ENCODE measurements at places on chromosomes 2 and 18.

DNA sequence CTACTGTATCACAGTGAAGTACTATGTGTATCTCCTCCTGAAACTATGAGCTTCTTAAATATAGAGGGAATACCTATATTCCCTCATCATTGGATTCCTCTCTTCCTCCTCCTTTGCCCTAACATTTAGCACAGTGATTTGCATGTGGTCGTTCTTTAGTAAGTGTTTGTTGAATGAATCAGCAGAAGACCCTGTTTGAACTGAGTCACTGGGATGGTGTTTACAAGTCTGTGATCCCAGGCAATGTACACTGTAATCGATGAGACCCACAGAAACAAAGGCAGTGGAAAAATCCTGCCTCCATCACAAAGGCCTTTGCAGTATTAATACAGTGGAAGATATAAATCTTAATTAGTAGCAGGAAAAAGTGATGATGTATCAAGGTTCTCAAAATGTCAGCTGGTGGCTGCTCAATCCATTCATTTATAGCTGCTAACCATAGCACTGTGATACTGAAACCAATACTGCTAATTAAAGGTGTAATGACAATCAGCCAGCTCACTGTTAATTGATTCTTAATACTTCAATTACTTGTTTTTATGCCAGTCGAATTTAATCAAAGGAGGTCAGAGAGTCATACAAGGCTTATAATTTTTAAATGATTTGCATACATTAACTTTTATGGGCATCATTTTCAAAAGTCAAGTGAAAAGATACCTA is 20.8 kb upstream of the MYO3B start:
- no peak for DNase-seq
- H3K4me1 ChIP-seq = peaks cover 5% of the 10 kb centered on the region
- no peak overlapping the region for H3K4me3 ChIP-seq
- peaks cover 17% of the 10 kb centered on the region for H3K27me3 ChIP-seq

DNA sequence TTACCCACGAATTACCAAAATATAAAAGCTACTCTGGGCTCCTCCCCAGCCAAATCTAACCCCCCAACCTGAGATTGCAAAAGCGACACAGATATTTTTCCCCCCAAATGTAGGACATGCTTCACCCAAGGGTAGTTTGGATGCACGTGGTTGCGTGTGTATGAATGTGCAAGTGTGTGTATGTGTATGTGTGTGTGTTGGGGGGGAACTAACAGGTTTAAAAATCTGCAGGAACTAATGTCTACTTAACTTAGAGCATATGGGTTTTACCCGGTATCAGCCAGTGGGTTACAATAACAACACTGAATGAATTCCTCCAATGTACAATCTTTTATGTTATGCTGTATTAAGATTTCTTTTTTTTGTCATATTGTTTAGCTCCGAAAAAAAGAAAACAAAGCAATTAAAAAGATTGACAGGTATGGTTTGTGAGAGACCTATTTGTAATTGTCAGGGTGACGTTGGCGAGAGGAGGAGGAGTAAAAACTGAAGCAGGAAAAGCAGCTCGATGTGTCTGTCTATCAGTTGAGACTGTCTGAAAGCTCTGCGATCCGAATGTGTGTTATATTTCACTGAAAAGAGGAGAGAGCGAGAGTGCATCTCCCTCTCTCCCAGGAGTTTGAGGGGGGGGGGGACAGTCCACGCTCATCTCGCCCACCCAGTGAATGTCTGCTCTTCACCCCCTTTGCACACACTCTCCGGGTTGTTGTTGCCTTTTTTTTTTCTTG is at the start of gene TSHZ1:
TSS of gene TSHZ1 (plus strand) at position 524 of the 728 bp plus-strand sequence. CDS start 1,080 bp downstream, outside the sequence.
- H3K36me3 ChIP-seq = peaks cover 5% of the 10 kb centered on the region
- H3K4me1 ChIP-seq = peaks cover 53% of the 10 kb centered on the region
- H3K27ac ChIP-seq = peak within 1 kb of the TSS; percentile 99
- DNase-seq = no peak

- no peak for DNase-seq
- H3K27ac ChIP-seq = no peak overlapping the region
- peaks cover 2% of the 10 kb centered on the region for H3K36me3 ChIP-seq
- H3K4me1 ChIP-seq = no peaks in the 10 kb centered on the region
- no peak overlapping the region for H3K4me3 ChIP-seq
- H3K27me3 ChIP-seq = peaks cover 36% of the 10 kb centered on the region
These were observed 62.3 kb upstream of the TMEM178A start for GRCh38 chr2:39603436-39603835.

GRCh38 chr2:215880970-215881369 is 132.4 kb downstream of the MREG start:
- peaks cover 36% of the 10 kb centered on the region for H3K27me3 ChIP-seq
- no peaks in the 10 kb centered on the region for H3K4me1 ChIP-seq
- H3K27ac ChIP-seq = no peak overlapping the region
- no peaks in the 10 kb centered on the region for H3K36me3 ChIP-seq
- H3K4me3 ChIP-seq = no peak overlapping the region

GRCh38 chr2:144834998-144835633 is 315.2 kb upstream of the ZEB2 start:
- H3K4me1 ChIP-seq = no peaks in the 10 kb centered on the region
- H3K27ac ChIP-seq = no peak overlapping the region
- DNase-seq = no peak
- H3K4me3 ChIP-seq = no peak overlapping the region

DNA sequence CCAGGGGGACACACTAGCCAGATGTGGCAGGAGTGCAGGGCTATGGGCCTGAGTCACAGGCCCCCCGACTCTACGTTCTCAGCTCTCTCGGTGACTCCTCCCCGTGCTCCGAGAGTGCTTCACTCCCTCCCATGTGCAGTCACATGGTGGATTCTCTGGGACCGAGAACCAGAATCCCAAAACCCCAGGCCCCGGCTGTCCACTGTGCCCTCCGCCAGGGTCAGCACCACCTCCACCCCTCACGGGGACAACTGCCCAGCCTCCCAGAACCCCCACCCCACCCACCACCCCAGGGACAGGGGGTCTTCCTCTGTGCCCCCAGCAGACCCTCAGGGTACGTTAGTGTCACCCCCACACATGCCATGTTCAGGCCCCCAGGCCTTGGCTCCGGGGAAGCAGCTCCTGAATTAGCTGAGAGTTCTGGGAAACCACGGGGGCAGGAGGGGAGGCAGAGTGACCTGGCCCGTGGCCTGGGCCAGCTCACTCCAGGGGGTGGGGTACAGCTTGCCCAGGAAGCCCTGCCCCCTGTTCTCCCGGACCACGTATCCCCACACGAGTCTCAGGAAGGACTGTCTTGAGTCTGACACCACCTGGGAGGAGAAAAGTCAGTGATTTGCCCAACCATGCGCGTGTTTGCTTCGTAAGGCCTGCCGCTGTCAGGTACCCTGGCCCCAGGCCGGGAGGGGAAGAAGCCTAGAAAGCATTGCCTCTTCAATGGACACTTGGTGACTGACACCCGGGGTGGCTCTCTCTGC is 4.4 kb downstream of the RAMP1 start:
- no peak overlapping the region for H3K27ac ChIP-seq
- no peak overlapping the region for H3K4me3 ChIP-seq
- DNase-seq = no peak
- H3K27me3 ChIP-seq = peaks cover 23% of the 10 kb centered on the region
- peaks cover 14% of the 10 kb centered on the region for H3K4me1 ChIP-seq
- H3K36me3 ChIP-seq = no peaks in the 10 kb centered on the region
